ENCODE measurements at places on chromosomes 7 and 10. TPM values are rescaled to one million over a fixed set of nuclear protein-coding genes. Genes with fewer than 3 reads are reported as not detected.

- peak; percentile 65 for DNase-seq
These were observed 7.1 kb downstream of the SHH start for GRCh38 chr7:155804897-155805825.

DNA sequence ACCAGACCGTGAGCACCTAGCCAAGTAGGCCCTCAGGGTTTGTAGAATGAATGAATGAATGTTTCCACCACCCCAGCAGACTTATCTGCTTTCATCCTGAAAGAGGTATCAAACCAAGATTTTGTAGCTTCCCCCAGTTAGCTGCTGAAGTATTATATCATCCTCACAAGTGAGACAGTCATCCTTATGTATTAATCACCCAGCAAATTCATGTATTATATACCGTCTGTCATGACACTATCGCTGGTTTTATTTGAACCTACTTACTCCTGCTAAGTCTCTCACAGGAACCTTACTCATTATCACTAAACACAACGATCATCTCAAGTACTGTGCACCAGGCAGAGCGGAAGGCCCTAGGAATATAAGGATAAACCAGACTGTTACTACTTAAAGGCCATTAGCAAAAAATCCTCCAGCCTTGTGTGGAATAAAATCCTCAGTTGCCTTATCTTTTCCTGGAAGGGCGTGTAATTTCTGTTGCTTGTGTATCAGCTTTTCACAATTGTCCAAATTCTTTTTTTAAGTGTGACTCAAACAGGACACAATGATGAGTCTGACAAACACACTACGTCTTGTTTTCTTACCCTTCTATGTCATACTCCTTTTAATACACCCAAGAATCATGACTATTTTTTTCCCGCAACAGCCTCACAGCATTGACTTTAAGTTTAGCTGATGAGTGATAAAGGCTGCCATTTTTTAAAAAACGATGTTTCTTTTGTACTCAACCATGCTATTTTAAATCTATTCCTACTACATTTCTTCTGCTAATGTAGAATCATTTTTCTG is 176.1 kb upstream of the KLF14 start:
- DNase-seq, result no peak

- no peak for DNase-seq
These were observed at the start of gene HABP2 for GRCh38 chr10:113552701-113553100. TSS of gene HABP2 (plus strand) at chr10:113553053. CDS start at chr10:113553122, 69 bp downstream.

DNA sequence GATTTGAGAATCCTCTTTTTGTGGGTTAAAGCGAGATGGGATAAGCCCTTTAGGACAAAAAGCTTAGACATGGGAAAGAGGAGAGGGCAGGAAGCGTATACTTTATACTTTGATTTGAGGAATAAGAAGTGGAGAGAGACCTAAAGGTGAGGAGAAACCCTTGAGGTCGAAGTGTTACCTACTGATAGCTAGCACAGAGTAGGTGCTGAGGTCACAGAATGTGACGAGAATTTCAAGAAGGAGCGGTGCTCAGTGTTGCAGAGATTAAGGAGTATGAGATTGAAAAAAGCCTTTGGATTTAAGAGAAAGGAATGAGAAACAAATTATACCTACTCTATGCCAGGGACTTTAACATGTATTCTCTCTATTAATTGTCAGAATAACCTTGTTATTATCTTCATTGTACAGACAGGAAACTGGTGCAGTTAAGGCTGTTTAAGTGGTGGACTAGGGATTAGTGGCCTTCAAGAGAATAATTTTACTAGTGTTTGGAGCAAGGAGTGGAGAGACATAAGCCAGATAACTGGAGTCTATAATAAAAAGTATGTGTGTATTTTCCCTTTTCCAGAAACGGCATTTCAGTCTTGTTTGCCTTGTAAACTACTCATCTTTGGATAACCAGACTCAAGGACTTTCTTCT is 8.8 kb downstream of the CAPZA2 start:
- no peak for DNase-seq

DNA sequence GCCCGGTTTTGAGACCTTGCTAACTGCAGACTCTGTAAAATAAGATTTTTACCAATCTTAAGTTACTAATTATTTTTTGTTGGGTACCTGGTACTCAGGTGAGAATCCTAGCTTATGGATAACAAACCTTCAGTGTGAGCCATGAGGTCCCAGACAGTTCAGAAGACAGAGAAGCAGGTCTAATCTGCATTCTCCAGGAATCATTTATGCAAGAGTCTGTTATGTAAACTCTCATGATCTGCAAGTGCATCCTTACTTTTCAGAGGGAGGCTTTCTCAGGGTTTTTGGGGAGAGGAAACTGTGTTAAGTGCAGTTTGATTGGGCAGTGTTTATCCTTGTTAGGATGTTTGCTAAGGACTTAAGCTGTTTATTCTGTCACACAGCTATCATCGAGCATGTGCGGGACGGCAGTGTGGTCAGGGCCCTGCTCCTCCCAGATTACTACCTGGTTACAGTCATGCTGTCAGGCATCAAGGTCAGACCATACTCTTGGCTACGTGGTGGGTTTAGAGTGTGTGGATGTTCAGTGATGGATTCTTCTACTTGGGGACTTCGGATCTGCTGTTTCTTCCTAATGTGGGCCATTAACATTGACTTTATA is 50.2 kb downstream of the SND1 start:
- no peak for DNase-seq

DNA sequence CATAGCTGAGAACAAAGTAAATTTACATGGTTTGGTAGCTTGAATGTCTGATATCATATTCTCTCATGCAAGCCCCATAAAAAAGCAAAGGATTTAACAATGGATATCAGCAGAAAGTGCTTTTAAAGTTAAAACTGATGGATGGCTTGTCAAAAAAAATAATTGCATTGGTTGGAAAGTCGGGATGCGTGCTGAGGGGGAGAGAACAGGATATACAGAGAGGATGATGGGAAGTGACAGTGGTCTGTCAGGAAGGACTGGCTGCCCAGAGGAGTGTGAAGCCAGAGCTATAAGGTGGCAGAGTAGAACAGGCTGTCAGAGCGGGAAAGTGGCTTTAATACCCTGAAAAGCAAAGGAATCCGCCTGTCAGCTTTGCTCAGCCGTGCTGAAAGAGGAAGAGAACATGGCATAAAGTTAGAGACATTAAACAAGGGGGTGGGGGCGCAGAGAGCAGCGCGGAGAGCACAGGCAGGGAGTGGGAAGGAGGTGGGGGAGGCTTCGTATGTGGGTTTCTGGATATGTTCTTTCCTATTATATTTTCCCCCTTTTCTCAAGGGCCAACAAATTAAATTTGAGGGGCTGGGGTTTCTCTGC is 493.0 kb downstream of the LRMDA start:
- DNase-seq, result no peak

DNA sequence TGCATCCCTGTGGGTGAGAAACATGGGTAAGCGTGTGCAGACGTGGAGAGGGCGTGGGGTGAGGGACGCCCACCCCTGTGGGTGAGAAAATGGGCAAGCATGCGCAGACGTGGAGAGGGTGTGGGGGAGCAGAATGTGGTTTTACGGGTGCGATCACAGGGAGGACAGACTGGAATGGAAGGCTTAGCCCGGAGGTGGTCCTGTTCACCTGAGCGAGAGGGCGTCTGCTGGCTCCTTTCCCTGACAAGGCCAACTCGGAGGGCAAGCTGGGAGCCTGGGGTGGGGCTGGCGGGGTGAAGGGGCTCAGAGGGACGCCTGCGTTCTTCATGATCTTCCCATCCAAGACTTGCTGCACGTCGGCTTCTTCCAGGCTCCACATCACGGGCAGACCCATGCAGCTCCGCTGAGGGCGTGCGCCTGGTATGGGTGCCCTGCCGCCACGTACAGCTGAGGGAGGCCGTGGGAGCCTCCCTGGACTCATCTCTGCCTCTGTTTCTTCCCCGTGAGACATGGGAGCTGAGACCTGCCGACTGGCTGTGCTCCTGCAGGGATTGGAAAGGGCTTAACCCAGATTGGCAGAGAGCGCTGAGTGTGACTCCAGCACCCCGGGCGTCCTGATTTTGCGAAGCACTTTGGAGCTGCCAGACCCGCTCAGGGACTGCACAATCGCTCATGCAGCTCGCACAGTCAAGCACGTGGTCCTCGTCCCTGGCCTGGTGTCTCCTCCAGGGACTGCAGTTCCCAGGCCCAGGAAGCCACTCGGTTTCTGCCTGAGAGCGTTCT is 74.3 kb upstream of the SHH start:
- peak; percentile 65 for DNase-seq

- DNase-seq, result no peak
These were observed 116.8 kb downstream of the HIPK2 start for GRCh38 chr7:139661043-139661440.

- no peak for DNase-seq
These were observed 37.1 kb downstream of the COL13A1 start for GRCh38 chr10:69838853-69839252.

GRCh38 chr10:93027508-93027907 is 33.1 kb upstream of the CYP26C1 start:
- DNase-seq, result no peak

DNA sequence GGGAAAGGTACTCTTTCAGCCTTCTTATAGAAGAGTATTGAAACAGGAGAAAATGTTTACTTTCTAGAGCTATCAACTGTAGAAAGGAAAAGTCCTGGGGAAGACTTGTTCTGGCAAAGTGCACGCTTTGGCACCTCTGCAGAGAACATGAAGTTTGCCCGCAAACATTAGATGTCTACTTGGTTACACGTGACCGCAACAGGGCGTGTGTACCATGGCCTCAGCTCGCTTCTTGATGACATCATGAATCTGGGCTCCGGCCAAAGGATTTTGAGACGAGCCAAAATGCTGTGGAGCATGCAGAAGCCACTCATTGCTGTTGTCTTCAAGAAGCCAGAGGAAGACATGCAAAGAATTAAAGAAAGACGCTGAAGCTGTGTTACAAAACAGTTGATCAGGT is 8.6 kb upstream of the TAS2R60 start:
- peak; percentile 93 for DNase-seq

GRCh38 chr10:89555688-89556445 is 20.5 kb upstream of the SLC16A12 start:
- DNase-seq, result no peak

DNA sequence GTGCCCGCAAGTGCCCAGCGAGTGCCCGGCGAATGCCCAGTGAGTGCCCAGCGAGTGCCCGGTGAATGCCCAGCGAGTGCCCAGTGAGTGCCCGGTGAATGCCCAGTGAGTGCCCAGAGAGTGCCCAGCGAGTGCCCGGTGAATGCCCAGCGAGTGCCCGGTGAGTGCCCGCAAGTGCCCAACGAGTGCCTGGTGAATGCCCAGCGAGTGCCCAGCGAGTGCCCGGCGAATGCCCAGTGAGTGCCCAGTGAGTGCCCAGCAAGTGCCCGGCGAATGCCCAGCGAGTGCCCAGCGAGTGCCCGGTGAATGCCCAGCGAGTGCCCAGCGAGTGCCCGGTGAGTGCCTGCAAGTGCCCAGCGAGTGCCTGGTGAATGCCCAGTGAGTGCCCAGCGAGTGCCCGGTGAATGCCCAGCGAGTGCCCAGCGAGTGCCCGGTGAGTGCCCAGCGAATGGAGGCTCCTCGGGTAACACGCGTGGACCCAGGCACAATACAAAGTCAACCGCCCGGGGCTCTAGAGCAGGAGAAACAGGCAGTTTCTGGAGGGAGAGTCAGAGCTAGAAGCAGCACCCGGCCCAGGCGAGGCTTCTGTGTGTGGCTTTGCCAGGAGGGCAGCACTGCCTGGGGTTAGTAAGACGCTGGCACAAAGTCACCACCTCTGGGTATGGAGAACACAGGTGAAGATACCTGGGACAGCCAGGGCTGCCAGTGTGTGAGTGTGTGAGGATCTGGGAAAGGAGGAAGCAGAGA is 38.2 kb upstream of the CFAP46 start:
- DNase-seq, result peak; percentile 36

DNA sequence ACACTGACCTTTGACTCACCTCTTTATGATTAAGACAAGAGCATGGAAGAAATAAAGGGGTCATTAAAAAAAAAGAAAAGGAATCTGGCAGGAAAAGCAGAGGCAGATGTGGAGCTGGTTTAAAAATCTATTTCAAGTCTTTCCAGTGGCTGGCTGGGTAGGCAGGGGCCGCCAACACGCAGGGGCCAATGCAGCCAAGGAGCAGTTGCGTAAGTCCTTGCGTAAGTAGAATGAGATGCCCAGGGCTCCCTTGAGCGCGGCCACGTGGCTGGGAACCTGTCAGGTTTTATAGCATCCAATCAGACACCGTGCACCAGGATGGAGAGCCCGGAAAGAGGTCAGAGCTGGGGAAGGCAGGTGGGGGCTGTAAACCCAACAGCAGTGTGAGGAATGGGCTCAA is 123.8 kb upstream of the INSYN2A start:
- no peak for DNase-seq

GRCh38 chr7:150515248-150516147 is 826 bp downstream of the GIMAP7 start:
- DNase-seq, result no peak

- DNase-seq, result no peak
These were observed 137.5 kb downstream of the IMMP2L start for GRCh38 chr7:111424768-111425167.

- no peak for DNase-seq
These were observed 210.1 kb downstream of the AUTS2 start for GRCh38 chr7:69808391-69808790.

GRCh38 chr7:66076462-66077329 is 1.1 kb downstream of the ASL start:
- no peak for DNase-seq

DNA sequence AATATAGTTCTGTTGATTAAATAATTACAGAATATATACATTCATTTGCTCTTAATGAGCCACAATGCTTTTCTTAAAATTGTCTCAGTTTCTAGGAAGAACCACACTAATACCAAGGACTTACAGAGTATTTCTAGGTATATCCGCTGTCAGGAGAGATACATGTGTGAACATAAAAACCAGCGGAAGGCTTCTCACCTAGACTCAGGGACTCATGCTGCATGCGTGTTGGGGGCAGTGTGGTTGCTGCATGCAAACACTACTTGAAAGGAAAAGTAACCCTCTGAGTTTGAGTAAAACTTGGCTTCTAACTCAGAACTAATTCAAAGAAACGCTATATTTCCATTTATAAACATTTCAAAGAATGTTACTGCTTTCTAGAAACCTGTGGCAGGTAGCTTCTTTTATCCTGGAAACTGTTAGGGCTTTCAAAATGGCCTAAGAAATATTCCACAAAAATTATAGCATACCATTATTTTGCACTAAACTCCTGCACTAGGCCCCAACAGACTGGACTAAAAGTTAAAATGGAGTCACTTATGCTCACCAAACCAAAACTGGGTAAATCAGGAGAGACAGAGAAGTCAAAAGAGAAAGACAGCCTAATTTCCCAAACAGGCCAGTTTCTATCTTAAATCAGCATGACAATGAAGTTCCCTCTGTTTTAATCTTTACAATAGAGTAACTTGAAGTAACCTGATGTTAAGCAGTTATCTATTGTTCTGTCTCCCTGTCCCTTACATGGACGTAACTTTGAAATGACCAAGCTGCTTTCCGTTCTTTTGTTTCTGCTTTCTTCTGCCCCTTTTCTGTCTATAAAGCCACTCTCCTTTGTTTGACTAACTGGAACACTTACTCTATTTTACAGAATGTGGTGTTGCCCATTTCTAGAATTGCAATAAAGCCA is 95.2 kb upstream of the FAM133B start:
- no peak for DNase-seq

- DNase-seq, result no peak
These were observed 142.1 kb upstream of the ZNF438 start for GRCh38 chr10:31173752-31174151.

LRIT1 gene
- not detected for total RNA-seq

AKR1C3 gene
- total RNA-seq, result 72.5 TPM

SPDYE2B gene
- total RNA-seq, result not detected

PVRIG gene
- not detected for total RNA-seq

MDH2 gene
- total RNA-seq, result 77.4 TPM
